ENCODE measurements at places on chromosomes 1 and 21. TPM values are rescaled to one million over a fixed set of nuclear protein-coding genes. Genes with fewer than 3 reads are reported as not detected.

SDCCAG8 gene
- total RNA-seq, result 23.3 TPM

LAD1 gene
- 244 TPM for total RNA-seq

LRRC71 gene
- total RNA-seq, result not detected

DRAXIN gene
- total RNA-seq, result not detected

COL9A2 gene
- total RNA-seq, result 0.88 TPM

AMY1B gene
- not detected for total RNA-seq

RHBDL2 gene
- total RNA-seq, result 12.6 TPM

TTC24 gene
- not detected for total RNA-seq

C1orf115 gene
- 1.9 TPM for total RNA-seq

DMBX1 gene
- not detected for total RNA-seq

EFCAB7 gene
- total RNA-seq, result 3.4 TPM

HSPG2 gene
- 120 TPM for total RNA-seq

NTNG1 gene
- 1.3 TPM for total RNA-seq

PGLYRP4 gene
- total RNA-seq, result 3.5 TPM

TSPAN1 gene
- total RNA-seq, result 37.5 TPM

CLIC6 gene
- 0.07 TPM for total RNA-seq

DCDC2B gene
- not detected for total RNA-seq

SPATA45 gene
- total RNA-seq, result not detected

AVPR1B gene
- total RNA-seq, result not detected

CDC20 gene
- 191 TPM for total RNA-seq

CGN gene
- total RNA-seq, result 10.7 TPM

TNFRSF18 gene
- total RNA-seq, result 0.98 TPM

PTGER3 gene
- total RNA-seq, result not detected

TTLL7 gene
- total RNA-seq, result 2.1 TPM

AMY1A gene
- total RNA-seq, result not detected

ALPL gene
- not detected for total RNA-seq

OPTC gene
- not detected for total RNA-seq

NPPA gene
- not detected for total RNA-seq

OR2AK2 gene
- not detected for total RNA-seq

VCAM1 gene
- total RNA-seq, result 0.07 TPM

SLC6A17 gene
- 0.21 TPM for total RNA-seq

DNALI1 gene
- 3.3 TPM for total RNA-seq

ACKR1 gene
- not detected for total RNA-seq

RAD54L gene
- total RNA-seq, result 33.1 TPM

IQCC gene
- total RNA-seq, result 3.5 TPM

LCE2C gene
- not detected for total RNA-seq

FOXE3 gene
- not detected for total RNA-seq

ITLN2 gene
- not detected for total RNA-seq

VASH2 gene
- total RNA-seq, result 0.05 TPM

TNFRSF9 gene
- total RNA-seq, result not detected

AMIGO1 gene
- 0.19 TPM for total RNA-seq

AMPD1 gene
- not detected for total RNA-seq

PADI3 gene
- total RNA-seq, result 2.3 TPM

PRDM2 gene
- 12.0 TPM for total RNA-seq

TEX38 gene
- total RNA-seq, result not detected

LYPD8 gene
- total RNA-seq, result not detected

All from airway epithelial cell (primary cell).